Right ventricle myocardium inferior (tissue), 1 donor: ENCODE measurements at places on chromosomes 6 and 20. TPM values are rescaled to one million over a fixed set of nuclear protein-coding genes. Genes with fewer than 3 reads are reported as not detected.

The GGTLC1 gene
- not detected for total RNA-seq

The ENPP1 gene
- total RNA-seq, result 1.7 TPM

The C6orf15 gene
- total RNA-seq, result not detected

The SYNJ2 gene
- 15.0 TPM for total RNA-seq

The EYS gene
- total RNA-seq, result not detected

The HRH3 gene
- not detected for total RNA-seq
